ENCODE measurements at places on chromosomes 16 and 17. TPM values are rescaled to one million over a fixed set of nuclear protein-coding genes. Genes with fewer than 3 reads are reported as not detected.

Gene MSI2
- 12.0 TPM for total RNA-seq

Gene CFAP52
- not detected for total RNA-seq

Gene CA10
- total RNA-seq: not detected

Gene TM4SF5
- 209 TPM for total RNA-seq

Gene ERN2
- not detected for total RNA-seq

Gene RNF227
- 0.55 TPM for total RNA-seq

Gene CCL5
- total RNA-seq: 2.0 TPM

Gene TMEM220
- total RNA-seq: 27.0 TPM

Gene G6PC1
- total RNA-seq: 209 TPM

Gene NUDT21
- 35.8 TPM for total RNA-seq

Gene OTOP2
- not detected for total RNA-seq

Gene MEOX1
- total RNA-seq: not detected

Gene GRB7
- total RNA-seq: 5.0 TPM

Gene OR1F1
- total RNA-seq: not detected

Gene GLP2R
- 0.73 TPM for total RNA-seq

Gene KRT25
- total RNA-seq: not detected

Gene TPSG1
- not detected for total RNA-seq

Gene SDR42E1
- total RNA-seq: 4.3 TPM

Gene KCNAB3
- total RNA-seq: not detected

Gene LRRC37A
- 0.70 TPM for total RNA-seq

Gene ADAM11
- 0.12 TPM for total RNA-seq

Gene DNAH2
- 0.12 TPM for total RNA-seq

Gene TLCD3B
- not detected for total RNA-seq

Gene PITPNC1
- total RNA-seq: 13.0 TPM
